Activated CD4-positive, alpha-beta memory T cell treated with anti-CD3 and anti-CD28 coated beads for 36 hours (primary cell): ENCODE measurements at places on chromosomes 6 and 20. TPM values are rescaled to one million over a fixed set of nuclear protein-coding genes. Genes with fewer than 3 reads are reported as not detected.
A peak's percentile ranks its signal among the peaks of the same experiment; 100 is the strongest.

Gene HLA-DOA
- total RNA-seq = 0.53 TPM

DNA sequence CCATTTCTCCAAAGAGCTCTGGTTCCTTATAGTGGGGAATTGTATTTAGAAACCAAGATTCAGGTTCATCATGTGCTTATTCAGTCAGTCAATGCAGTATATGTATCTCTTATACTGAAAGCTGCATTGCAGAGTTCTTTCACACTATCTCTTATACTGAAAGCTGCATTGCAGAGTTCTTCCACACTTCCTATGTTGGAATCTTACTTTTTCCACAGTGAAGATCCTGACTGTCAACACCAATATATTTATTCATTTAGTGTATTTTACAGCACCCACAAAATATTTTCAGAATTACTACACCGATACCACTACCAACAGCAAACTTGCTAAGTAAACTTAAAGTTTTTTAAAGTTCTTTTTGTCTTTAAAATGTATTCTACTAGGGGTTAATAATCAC, 349.3 kb upstream of the MMS22L start:
- no peak overlapping the region for H3K4me3 ChIP-seq
- H3K4me1 ChIP-seq = no peaks in the 10 kb centered on the region
- DNase-seq = no peak
- no peaks in the 10 kb centered on the region for H3K27me3 ChIP-seq
- no peaks in the 10 kb centered on the region for H3K36me3 ChIP-seq
- H3K27ac ChIP-seq = no peak overlapping the region

DNA sequence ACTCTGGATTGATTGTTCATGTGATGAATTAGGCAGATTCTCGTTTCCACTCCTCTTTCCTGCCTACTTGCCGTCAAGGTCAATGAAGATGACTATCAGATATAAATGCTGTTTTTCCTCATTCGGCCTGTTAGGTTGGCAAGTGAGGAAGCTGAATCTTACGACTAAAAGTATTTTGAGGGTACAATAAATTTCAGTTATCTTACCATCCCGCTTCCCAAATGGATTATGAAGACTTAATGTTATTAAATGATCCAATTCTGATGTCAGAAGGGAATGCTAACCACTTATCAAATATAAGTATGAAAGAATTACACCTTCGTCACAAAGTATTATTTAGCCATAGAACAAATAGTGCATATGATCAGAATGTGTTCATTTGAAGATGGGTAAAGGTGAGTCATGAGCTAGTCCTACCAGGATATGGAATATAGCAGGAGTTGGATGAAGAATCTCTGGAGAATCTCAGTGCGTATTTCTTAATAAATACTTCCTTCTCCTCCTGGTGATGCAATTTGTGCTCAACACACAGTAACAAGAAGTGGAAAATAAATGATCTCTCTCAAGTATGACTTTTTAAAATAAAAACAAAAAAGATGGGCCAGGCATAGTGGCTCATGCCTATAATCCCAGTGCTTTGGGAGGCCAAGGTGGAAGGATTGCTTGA, 4.6 kb downstream of the GPLD1 start:
- H3K27ac ChIP-seq = no peak overlapping the region
- no peaks in the 10 kb centered on the region for H3K36me3 ChIP-seq
- H3K27me3 ChIP-seq = no peaks in the 10 kb centered on the region
- no peak overlapping the region for H3K4me3 ChIP-seq

DNA sequence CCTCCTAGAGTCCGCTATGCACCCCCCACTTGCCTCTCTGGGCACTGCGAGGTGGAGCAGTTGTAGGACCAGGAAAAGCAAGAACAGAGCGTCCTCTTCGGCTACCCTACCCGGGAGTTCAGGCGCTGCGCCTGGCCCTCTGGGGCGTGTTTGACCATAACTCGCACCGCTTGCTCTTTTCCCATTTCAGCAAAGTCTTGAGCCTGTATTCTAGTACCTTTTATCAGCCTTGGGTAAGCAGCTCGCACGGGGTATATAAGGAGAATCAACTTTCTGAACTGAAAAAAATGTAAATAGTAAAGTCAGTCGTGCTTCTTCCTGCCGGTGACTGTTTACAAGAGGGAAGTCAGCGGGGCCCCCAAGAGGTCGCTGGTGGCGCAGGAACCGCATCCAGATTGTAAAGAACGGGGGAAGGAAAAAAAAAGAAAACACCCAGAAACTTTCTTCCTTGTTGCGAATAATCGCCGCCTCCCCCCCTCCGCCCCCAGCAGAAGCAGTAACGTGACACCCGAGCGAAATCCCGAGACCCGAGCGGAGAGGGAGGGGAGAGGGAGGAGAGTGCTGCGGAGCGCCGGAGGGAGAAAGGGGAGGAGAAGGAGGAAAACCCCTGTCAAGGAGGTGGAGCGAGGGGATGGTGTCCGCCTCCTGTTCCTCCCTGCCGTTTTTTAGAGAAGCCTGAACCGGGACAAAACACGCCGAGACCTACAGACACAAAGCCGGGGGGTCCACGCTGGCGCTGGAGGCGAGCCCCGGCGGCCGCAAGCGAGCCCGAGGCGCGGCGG, at the start of gene UST:
TSS of gene UST (plus strand) at position 668 of the 782 bp plus-strand sequence. CDS start 401 bp downstream, outside the sequence.
- H3K4me1 ChIP-seq = peaks cover 28% of the 10 kb centered on the region
- peaks cover 2% of the 10 kb centered on the region for H3K36me3 ChIP-seq
- peak within 1 kb of the TSS; percentile 88 for H3K4me3 ChIP-seq
- DNase-seq = peak; percentile 79

- H3K4me1 ChIP-seq = no peaks in the 10 kb centered on the region
- no peaks in the 10 kb centered on the region for H3K36me3 ChIP-seq
- H3K27me3 ChIP-seq = no peaks in the 10 kb centered on the region
Observed at GRCh38 chr20:40255365-40255764, 433.7 kb downstream of the MAFB start.

DNA sequence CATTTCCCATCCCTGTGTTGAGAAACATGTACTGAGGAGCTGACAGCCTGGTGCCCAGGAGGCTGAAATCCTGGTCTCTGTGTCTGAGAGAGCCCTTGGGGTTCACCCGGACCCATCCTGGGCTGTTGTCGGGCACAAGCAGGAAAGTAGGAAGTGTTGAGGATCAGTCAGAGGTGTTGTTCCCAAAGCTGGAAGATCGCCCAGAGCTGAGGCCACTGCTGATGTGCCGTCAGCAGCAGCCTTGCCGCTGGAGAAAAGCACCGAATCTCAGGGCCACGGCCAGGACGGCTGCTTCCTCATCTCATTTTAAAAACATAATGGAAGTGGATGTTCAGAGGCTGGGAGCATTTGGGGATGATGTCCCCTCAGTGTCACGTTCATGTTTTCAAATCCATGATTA, 218.5 kb downstream of the UST start:
- no peaks in the 10 kb centered on the region for H3K27me3 ChIP-seq
- H3K4me1 ChIP-seq = no peaks in the 10 kb centered on the region
- H3K27ac ChIP-seq = no peak overlapping the region
- H3K4me3 ChIP-seq = no peak overlapping the region

GRCh38 chr20:56689852-56690485, 60.9 kb downstream of the TFAP2C start:
- H3K27ac ChIP-seq = no peak overlapping the region
- H3K4me1 ChIP-seq = no peaks in the 10 kb centered on the region
- DNase-seq = no peak
- no peaks in the 10 kb centered on the region for H3K36me3 ChIP-seq
- no peak overlapping the region for H3K4me3 ChIP-seq
- peaks cover 2% of the 10 kb centered on the region for H3K27me3 ChIP-seq

DNA sequence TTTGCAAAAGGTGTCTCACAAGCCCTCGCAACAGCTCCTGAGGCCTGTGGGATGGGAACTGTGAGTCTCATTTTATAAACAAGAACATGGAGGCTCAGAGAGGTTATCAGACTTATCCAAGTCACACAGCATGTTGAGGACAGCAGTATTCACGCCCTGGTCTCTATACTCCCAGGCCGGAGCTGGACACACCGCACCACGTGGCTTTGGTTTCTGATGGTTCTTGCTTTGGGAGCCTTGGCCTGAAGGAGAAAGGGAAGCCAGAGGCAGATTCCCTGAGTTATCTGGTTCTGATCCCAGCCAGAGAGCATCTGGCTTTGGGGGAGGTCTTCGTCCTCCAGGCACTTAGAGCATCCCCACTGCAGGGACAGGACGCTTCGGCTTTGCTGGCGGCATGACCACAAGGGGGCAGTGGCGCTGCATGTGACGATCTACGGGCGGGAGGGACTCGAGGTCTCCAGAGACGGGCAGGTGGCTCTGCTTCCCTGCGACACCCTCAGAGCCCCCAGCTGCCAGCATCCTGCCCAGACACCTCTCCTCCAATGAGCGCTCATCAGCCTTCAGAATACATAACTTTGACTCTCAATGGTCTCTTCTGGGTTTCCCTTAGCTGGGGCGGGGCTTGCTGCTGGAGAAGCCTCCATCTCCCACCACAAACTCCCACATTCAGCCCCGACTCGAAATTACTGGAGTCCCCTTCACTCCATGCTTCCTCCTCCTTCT, 51.4 kb upstream of the SAYSD1 start:
- H3K27me3 ChIP-seq = no peaks in the 10 kb centered on the region
- H3K4me3 ChIP-seq = no peak overlapping the region
- peaks cover 4% of the 10 kb centered on the region for H3K4me1 ChIP-seq
- H3K27ac ChIP-seq = no peak overlapping the region
- no peaks in the 10 kb centered on the region for H3K36me3 ChIP-seq
